Activated CD4-positive, alpha-beta T cell treated with anti-CD3 and anti-CD28 coated beads, Interleukin-2, amount 10 ng/mL, durations not matched to agents 24 days and 14 days (primary cell): ENCODE measurements at places on chromosomes 12 and 14. TPM values are rescaled to one million over a fixed set of nuclear protein-coding genes. Genes with fewer than 3 reads are reported as not detected.
A peak's percentile ranks its signal among the peaks of the same experiment; 100 is the strongest.

Gene TMEM233
- not detected in 2 replicates for total RNA-seq

Gene AQP6
- total RNA-seq = not detected in 2 replicates

Gene PIANP
- total RNA-seq = 0.09 TPM in 1 of 2 replicates, not detected in the other

Gene PPP1R1A
- not detected in 2 replicates for total RNA-seq

- no peak for DNase-seq
Measured at GRCh38 chr12:6383572-6384498, at the start of gene LTBR. Gene LTBR (plus strand): TSS chr12:6384162. CDS start chr12:6384359, 197 bp downstream.

GRCh38 chr14:67704484-67705089, 2.9 kb downstream of the RDH12 start:
- DNase-seq = peak; percentile 85

GRCh38 chr14:102777711-102778337, 575 bp downstream of the TRAF3 start:
- peak; percentile 75 for DNase-seq
